ENCODE measurements at places on chromosomes 4 and X. TPM values are rescaled to one million over a fixed set of nuclear protein-coding genes. Genes with fewer than 3 reads are reported as not detected.

DNA sequence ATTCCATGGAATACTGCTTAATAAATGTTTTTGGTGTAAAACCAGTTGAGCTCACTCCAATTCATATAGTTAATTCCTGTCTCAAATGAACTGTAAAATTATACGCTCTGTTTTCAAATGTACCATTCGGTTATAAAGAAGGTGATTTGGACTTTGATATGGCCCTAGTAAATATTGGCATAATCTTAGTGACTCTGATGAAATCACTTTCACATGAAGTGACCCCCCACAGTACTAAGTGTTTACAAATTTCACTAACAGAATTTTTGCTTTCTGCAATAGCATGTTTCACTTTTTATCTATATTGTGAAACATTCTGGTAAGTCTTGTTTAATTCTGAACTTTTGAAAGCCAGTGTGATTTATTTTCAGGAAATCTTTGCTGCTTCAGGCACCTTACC is 10.9 kb downstream of the GC start:
- no peak for DNase-seq

DNA sequence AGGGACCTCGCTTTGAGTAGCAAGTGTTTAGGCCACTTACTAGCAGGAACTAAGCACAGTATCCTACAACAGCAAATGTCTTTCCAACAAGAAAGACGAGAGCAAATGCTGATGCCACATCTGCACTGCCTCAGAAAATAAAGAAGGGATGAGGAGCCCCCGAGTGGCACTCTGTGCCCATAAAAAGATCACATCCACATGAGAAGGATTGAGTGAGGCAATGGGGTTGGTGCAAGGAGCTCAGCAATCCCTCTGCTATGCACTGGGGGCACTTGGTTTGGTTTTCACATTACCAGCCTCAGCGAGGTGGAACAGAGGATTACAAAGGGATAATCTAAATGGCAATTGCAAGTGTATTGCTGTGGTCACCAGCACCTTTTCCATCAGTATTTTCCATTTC is 252.8 kb upstream of the SLC7A11 start:
- no peak for DNase-seq

GRCh38 chr4:126552321-126552720 is 1080.4 kb upstream of the INTU start:
- DNase-seq: no peak

DNA sequence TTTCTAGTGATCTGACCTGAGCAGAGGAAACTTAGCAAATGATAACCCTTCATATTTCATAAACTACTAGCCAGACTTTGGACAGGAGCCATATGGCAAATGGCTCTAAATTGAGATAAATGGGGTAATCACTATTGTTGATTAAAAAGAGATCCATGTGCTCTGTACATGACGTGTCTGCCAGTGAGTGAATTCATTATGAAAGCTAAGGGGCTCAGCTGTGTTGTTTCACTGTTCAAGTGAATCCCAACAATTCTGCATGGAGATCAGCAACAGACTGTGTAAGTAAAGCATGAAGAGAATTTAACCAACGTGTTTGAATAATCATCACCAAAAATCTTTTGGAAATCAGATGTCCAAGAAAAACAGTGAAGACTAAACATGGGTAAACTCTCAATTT is 9.5 kb upstream of the QRFPR start:
- DNase-seq: no peak

GRCh38 chr4:109302361-109303139 is at the start of gene COL25A1:
COL25A1 (minus strand) TSS chr4:109302658.
- no peak for DNase-seq

- no peak for DNase-seq
Observed at GRCh38 chrX:9525511-9526248, 60.8 kb downstream of the TBL1X start.

RBM46 gene
- not detected for total RNA-seq
